ENCODE measurements at places on chromosomes 6 and 20.

DNA sequence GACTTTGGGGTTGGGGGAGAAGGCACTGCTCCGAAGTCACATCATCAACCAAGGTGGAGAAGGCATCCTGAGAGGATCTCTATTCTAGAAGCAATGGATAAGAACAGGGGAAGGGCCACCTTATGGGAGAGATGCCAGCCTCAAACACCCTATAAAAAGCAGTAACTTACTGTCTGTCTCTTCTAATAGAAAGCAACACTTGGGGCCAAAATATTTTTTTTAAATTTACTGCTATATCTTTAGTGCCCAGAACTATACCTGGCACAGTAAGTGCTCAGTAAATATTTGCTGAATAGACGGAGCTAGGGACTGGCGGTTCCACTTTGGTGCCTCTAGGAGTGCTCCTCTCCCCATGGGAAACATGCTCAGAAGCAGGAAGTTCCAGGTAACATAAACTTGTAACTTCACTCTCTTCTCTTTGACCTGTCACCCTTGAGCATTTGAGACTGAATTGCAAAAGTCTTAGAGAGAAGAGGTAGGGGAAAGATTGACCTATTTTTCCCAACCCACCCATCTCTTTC lies 807 bp upstream of the OTOR start:
- peak; percentile 57 for DNase-seq
- no peaks in the 10 kb centered on the region for H3K27me3 ChIP-seq
- H3K4me3 ChIP-seq: no peak overlapping the region
- no peaks in the 10 kb centered on the region for H3K4me1 ChIP-seq
- no peak overlapping the region for H3K27ac ChIP-seq

- DNase-seq: no peak
- no peaks in the 10 kb centered on the region for H3K36me3 ChIP-seq
- no peak overlapping the region for H3K27ac ChIP-seq
- no peak overlapping the region for H3K4me3 ChIP-seq
Observed at GRCh38 chr6:111230351-111231089, 143.2 kb downstream of the SLC16A10 start.

GRCh38 chr6:15389084-15389764 lies 143.4 kb downstream of the JARID2 start:
- H3K4me1 ChIP-seq: peaks cover 87% of the 10 kb centered on the region
- H3K27ac ChIP-seq: no peak overlapping the region
- H3K4me3 ChIP-seq: no peak overlapping the region
- H3K36me3 ChIP-seq: no peaks in the 10 kb centered on the region

DNA sequence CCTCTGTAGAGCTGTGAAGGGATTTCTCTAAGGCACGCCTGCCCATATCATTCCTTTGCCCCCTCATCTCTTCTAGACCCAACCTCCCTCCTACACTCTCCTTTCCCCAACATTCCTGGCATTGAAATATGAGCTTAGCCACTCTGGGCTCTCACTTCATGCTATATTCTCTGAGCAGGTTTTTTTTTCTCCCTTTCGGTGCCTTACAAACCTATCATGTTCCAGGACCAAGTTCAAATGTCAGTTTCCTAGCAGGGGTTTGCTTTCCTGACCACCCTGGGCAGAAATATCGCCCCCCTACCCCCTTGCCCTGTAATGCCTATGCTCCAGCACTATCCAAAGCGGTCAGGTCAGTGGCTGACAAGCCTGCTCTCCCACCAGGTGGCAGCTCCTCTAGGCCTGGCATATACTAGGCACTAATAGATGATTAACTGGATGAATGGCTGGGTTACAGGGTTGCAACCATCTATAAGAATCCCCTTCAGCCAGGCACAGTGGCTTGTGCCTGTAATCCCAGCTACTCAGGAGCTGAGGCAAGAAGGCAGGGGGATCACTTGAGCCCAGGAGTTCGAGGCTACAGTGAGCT lies 25.7 kb upstream of the AAR2 start:
- no peak for DNase-seq
- no peak overlapping the region for H3K4me3 ChIP-seq
- no peaks in the 10 kb centered on the region for H3K27me3 ChIP-seq
- no peak overlapping the region for H3K27ac ChIP-seq

DNA sequence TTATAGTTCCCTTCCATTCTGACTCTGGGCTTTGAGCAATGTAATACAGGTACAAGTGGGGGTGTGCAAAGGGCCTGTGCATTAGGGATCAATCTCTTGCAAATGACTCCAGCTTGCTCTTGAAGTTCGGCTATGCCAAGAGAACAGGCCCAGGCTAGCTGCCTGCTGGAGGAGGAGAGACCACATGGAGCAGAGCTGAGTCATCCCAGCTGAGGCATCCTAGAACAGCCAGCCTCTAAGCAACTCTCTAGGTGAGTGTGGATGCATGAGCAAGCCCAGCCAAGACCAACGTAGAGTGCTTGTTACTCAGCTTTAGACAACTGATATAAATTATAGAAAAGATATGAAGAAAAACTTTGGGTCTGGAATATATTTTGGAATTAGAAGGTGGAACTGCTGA lies 47.6 kb upstream of the RBM24 start:
- no peak for DNase-seq
- H3K4me3 ChIP-seq: no peak overlapping the region
- no peaks in the 10 kb centered on the region for H3K4me1 ChIP-seq
- no peaks in the 10 kb centered on the region for H3K36me3 ChIP-seq
- H3K27ac ChIP-seq: no peak overlapping the region

- DNase-seq: no peak
- no peaks in the 10 kb centered on the region for H3K36me3 ChIP-seq
- no peaks in the 10 kb centered on the region for H3K27me3 ChIP-seq
- H3K27ac ChIP-seq: no peak overlapping the region
Observed at GRCh38 chr20:32964575-32964974, 39.7 kb downstream of the SUN5 start.

DNA sequence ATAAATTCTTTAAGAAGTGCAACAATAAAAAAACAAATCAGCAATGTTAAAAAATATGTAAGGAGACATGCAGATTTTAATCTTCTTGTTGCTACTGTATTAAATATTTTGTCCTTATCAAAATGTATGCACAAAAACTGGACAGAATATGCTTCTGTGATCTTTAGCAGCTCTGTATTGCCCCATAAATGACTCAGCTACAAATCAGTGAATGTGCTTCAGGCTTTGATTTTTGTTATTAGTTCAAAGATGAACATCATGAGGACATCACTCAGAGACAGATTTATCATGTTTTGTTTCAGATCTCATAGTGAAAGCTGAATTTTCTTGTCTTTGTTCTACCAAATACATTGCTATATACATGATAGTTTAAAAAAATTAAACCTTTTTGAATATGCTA lies 312.4 kb downstream of the GRIK2 start:
- H3K27ac ChIP-seq: no peak overlapping the region
- no peaks in the 10 kb centered on the region for H3K27me3 ChIP-seq
- H3K36me3 ChIP-seq: no peaks in the 10 kb centered on the region

DNA sequence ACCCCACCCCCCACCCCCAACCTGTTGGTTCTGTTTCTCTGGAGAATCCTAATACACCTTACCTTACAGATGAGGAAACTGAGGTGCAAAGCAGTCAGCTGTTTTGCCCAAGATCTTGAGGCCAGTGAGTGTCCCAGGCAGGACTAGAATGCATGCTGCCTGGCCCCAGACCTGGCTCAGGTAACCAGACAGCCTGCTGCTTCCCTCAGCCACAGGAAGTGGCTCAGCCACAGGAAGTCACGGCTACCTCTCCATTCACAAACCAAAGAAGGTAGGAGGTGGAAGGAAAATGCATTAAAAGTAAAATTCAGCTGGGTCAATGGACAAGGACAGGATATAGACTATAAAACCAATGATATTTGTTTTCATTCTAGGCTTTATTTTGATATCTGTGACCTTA lies 517.6 kb downstream of the CD83 start:
- H3K27me3 ChIP-seq: no peaks in the 10 kb centered on the region
- H3K4me3 ChIP-seq: no peak overlapping the region
- no peak overlapping the region for H3K27ac ChIP-seq
- no peaks in the 10 kb centered on the region for H3K36me3 ChIP-seq
- DNase-seq: no peak

GRCh38 chr20:56664796-56665195 lies 35.7 kb downstream of the TFAP2C start:
- H3K27ac ChIP-seq: no peak overlapping the region
- H3K4me1 ChIP-seq: no peaks in the 10 kb centered on the region
- H3K27me3 ChIP-seq: no peaks in the 10 kb centered on the region
- no peak for DNase-seq

- H3K27ac ChIP-seq: no peak overlapping the region
- no peaks in the 10 kb centered on the region for H3K4me1 ChIP-seq
- no peak overlapping the region for H3K4me3 ChIP-seq
Observed at GRCh38 chr6:124812067-124812466, 150.2 kb upstream of the RNF217 start.

DNA sequence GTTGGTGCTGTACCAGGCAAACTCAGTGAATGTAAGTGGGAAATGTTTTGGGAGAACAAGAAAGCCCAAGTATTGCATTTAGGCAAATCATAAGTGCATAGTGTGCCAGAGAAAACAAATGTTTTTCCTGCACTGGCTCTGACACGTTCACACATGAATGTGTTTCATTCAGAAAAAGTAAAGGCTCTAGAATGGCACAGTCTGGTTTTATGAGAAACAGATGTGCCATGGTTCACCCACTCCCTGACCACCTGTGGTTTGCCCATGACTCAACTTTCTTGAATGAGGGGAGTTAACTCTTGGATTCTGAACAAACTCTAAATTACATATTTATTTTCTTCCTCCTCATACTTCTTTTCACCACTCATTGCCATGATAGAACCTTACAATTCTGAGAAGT lies 126.9 kb downstream of the KCNQ5 start:
- DNase-seq: no peak
- H3K36me3 ChIP-seq: no peaks in the 10 kb centered on the region
- H3K4me1 ChIP-seq: no peaks in the 10 kb centered on the region
- H3K27ac ChIP-seq: no peak overlapping the region
- H3K27me3 ChIP-seq: no peaks in the 10 kb centered on the region
- H3K4me3 ChIP-seq: no peak overlapping the region

- DNase-seq: peak; percentile 22
- no peak overlapping the region for H3K27ac ChIP-seq
- peaks cover 18% of the 10 kb centered on the region for H3K4me1 ChIP-seq
Observed at GRCh38 chr20:56685879-56686278, 56.8 kb downstream of the TFAP2C start.

- H3K27ac ChIP-seq: no peak overlapping the region
- H3K4me1 ChIP-seq: no peaks in the 10 kb centered on the region
- no peak overlapping the region for H3K4me3 ChIP-seq
- no peaks in the 10 kb centered on the region for H3K27me3 ChIP-seq
Observed at GRCh38 chr6:29811377-29811776, 16.2 kb upstream of the HLA-G start.

DNA sequence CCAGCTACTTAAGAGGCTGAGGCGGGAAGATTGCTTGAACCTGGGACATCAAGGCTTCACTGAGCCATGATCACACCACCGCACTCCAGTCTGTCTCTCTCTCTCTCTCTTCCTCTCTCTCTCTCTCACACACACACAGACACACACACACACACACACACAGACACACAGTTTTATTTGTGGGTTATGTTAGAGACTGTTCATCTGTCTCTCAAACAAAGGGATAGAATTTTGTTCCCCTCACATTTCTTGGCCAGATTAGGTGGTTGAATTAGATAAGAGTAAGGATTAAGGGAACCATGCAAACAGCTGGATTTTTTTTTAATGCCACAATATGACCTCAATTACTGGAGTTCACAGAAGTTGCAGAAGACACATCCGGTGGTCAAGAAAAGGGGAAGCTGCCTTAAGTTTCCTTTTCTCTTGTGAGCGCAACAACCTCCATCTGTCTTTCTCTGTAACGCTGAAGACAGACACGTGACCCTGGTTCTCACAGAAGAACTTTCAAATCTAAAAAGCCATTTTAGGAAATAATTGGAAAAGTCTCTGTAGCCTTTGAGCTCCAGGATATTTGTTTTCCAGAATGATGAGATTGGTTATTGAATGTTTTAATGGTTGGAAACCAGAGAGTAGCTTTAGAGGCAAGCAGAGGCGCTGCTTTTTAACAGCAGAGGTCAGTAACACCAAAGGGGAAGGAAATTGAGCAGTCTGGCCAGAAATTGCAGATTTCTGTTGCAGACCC lies 32.9 kb upstream of the LGSN start:
- H3K27me3 ChIP-seq: no peaks in the 10 kb centered on the region
- peak; percentile 52 for DNase-seq
- no peak overlapping the region for H3K27ac ChIP-seq
- H3K4me3 ChIP-seq: no peak overlapping the region
- no peaks in the 10 kb centered on the region for H3K4me1 ChIP-seq

- H3K27me3 ChIP-seq: no peaks in the 10 kb centered on the region
- no peak overlapping the region for H3K27ac ChIP-seq
- no peaks in the 10 kb centered on the region for H3K36me3 ChIP-seq
- H3K4me1 ChIP-seq: no peaks in the 10 kb centered on the region
- H3K4me3 ChIP-seq: no peak overlapping the region
- DNase-seq: no peak
Observed at GRCh38 chr20:62736026-62736406, 27.4 kb downstream of the NTSR1 start.

DNA sequence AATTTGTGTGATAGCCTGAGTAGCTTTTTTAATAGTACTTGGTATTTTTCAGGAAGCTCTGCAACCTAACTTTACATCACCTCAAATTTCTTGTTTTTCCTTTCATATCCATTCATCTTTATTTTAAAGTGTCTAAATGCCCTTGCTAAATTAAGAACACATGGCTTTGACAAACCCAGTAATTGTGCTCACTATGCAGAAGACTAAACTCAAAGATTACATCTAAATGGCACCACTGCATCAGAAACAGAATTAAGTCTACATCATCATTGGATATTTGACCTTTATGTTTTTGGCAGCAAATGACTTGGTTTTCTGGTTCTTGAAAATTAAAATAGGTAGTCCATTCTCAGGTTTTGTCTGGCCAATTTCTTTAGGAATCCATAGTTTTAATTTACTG lies 69.6 kb upstream of the HDGFL1 start:
- DNase-seq: no peak
- no peaks in the 10 kb centered on the region for H3K27me3 ChIP-seq
- H3K27ac ChIP-seq: no peak overlapping the region
- no peaks in the 10 kb centered on the region for H3K4me1 ChIP-seq
- H3K36me3 ChIP-seq: no peaks in the 10 kb centered on the region

DNA sequence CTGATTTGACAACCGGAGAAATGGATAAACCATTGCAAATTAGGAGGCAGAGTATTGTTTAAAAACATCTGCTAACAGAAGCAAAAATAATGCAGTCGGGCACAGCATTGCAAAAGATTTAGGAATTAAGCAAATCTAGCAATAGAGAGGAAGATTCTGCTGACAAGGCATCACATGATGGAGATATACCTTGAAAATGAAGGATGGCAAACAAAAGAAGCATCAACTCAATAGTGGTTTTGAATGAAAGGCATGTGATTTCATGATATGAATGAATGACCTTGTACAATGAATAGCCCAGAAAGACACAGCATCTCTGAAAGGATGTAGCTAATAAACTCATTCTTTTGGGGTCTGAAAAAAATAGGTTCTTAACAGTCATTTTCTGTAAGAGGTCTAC lies 8.6 kb upstream of the RBM39 start:
- no peak overlapping the region for H3K27ac ChIP-seq
- H3K27me3 ChIP-seq: no peaks in the 10 kb centered on the region
- H3K4me1 ChIP-seq: no peaks in the 10 kb centered on the region

- H3K4me1 ChIP-seq: no peaks in the 10 kb centered on the region
- H3K4me3 ChIP-seq: no peak overlapping the region
- H3K27ac ChIP-seq: no peak overlapping the region
- H3K27me3 ChIP-seq: no peaks in the 10 kb centered on the region
Observed at GRCh38 chr20:40805592-40805991, 116.6 kb upstream of the MAFB start.
